Activated CD8-positive, alpha-beta memory T cell treated with anti-CD3 and anti-CD28 coated beads for 24 hours (primary cell): ENCODE measurements at places on chromosomes 16 and 17.

GRCh38 chr17:2222901-2223616 is 80.5 kb downstream of the SMG6 start:
- peak; percentile 78 for DNase-seq

- DNase-seq: no peak
Measured at GRCh38 chr16:14667347-14668266, 26.5 kb downstream of the PLA2G10 start.

GRCh38 chr16:81424771-81425170 is 19.8 kb upstream of the CMIP start:
- DNase-seq: no peak

- DNase-seq: peak; percentile 54
Measured at GRCh38 chr17:67482764-67483163, 105.7 kb downstream of the PITPNC1 start.

DNA sequence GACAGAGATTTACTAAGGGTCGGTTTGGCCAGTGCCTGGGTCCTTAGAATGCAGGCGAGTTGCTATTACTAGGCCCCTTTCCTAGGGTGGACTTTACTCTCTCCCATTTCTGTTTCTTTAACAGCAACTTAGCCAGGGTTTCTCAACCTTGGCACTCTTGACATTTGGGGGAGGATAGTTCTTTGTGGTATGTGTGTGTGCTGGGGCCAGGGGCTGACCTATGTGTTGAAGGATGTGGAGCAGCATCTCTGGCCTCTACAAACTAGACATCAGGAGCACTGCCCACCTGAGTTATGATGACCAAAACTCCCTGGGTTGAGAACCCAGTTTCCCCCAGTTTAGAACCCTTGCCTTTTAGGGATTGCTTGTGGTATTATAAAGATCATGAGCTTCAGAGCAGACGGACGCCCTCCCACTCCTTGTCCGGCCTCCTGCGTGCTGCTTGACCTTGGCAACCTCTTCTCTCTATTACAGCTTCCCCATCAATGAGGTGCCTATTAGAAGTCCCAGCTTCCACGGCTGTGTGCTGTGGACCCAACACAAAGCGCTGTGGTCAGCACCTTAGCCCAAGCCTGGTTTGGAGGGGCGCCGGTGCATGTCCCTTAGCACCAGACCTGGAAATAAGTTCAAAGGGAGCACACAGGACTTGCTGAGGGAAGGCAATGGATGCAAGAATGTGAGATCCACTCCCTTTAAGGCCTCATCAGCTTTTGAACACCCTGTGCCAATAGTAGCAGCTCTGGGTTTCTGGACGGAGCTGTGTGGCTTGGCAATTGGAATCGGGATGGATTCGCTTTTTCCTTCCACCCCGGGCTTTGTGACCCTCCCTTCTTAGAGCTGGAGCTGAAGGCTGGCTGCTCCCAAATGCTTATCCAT is 239.2 kb upstream of the MAF start:
- no peak for DNase-seq

DNA sequence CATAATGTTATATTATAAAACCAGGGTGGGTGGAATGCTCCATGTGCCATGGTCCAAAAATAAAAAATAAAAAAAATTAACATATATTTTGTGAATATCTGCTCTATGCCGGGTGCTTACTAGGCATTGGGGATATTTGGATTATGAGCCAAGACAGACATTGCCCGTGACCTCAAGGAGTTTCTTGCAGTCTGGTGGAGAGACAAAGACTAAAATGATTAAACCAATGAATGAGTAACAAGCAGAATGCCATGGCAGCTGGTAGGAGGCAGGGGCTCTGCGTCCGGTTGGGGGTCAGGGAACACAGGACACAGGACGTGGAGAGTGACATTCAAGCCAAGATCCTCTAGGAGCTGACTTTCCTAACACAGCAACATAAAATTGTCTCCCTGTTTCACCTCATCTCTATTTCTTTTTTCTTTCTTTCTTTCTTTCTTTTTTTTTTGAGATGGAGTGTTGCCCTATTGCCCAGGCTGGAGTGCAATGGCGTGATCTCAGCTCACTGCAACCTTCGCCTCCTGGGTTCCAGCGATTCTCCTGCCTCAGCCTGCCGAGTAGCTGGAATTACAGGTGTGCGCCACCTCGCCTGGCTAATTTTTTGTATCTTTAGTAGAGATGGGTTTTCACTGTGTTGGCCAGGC is 35.4 kb downstream of the RGS9 start:
- no peak for DNase-seq

GRCh38 chr17:75634754-75635609 is 1.7 kb downstream of the SMIM5 start:
- no peak for DNase-seq

- DNase-seq: no peak
Measured at GRCh38 chr17:28047806-28048205, 5.3 kb downstream of the NLK start.

DNA sequence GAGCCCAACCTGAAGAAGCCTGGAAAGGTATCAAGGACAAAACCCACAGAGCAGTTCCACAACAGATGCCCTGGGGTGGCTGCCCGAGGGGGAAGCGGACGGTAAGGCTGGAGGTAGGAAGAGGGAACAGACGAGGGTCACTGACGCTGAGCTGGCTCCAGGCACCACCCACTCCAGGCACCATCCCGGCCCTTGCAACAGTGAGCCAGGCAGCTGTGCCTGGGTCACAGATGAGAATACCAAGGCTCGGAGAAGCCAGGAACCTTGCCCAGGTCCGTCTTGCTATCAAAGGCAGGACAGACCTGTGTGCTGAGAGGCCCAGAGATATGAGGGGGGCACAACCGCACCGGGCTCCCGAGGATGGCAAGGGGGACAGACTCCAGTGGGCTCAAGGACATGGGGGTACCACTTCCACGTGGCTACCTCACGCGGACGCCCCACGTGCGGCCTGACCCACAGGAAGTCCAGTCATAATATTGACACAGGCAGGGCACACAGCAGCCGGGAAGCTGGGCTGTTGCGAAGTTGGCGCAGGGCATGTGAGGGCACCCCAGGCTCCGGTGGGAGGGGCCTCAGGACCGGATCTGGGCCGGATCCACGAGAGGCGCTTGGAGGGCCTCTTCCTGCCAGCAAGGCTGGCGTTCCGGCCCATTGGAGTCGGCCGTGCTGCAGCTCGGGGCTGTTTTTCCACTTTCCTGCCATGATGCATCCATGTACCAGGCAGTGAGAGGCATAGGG is 29.9 kb downstream of the PEMT start:
- no peak for DNase-seq

GRCh38 chr16:58025351-58026138 is at the start of gene MMP15:
MMP15 (plus strand) TSS chr16:58025754; CDS start chr16:58026351, 597 bp downstream.
- DNase-seq: peak; percentile 88

- no peak for DNase-seq
Measured at GRCh38 chr16:50281391-50282009, 15.1 kb downstream of the ADCY7 start.

DNA sequence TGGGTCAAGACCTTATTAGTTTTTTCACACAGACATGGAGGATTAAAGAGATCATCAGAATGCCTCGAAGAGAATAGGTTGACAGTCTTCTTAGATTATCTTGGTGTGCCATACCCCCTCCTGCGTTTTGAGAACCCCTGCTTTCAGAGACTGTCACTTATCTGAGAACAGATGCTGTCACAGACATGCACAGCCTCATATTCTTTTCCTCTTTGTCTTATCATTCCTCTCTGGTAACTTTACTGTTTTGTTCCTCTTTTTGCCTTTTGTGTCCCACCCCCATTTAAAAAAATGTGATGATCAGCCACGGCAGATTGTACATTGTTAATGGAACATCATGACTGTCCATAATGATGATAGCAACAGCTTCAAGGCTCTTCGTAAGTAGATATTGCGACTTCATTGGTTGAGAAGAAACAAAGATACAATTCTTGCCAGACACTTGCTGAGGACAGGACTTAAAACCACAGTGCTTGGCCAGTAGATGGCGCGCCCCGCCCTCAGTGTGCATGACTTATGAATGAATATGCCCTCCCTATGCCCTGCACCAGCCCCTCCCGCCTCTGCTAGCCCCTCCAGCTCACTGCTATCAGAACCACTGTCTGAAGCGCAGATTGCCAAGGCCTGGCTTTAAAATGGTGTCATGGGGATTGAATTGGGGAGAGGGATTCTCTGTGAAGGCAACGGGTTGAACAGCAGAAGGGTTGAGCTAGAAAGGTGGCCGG is 2.6 kb upstream of the PITPNC1 start:
- DNase-seq: peak; percentile 93

DNA sequence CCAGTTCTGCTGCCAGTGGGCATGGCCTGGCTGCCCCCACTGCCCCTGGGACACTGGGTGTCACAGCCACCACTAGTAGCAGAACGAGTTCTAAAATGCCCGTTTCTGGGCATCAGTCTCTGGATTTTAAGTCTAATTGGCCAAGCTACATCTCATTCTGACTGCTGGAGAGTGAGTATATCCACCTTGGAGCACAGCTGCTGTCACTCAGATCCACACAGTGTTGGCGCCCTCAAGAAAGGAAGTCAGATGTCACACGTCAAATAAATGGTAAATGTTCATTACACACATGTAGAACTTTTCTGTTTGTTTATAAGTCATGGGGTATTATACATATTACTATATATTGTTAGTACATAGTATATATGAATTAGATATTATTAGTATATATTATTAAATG is 19.4 kb downstream of the GNGT2 start:
- no peak for DNase-seq

DNA sequence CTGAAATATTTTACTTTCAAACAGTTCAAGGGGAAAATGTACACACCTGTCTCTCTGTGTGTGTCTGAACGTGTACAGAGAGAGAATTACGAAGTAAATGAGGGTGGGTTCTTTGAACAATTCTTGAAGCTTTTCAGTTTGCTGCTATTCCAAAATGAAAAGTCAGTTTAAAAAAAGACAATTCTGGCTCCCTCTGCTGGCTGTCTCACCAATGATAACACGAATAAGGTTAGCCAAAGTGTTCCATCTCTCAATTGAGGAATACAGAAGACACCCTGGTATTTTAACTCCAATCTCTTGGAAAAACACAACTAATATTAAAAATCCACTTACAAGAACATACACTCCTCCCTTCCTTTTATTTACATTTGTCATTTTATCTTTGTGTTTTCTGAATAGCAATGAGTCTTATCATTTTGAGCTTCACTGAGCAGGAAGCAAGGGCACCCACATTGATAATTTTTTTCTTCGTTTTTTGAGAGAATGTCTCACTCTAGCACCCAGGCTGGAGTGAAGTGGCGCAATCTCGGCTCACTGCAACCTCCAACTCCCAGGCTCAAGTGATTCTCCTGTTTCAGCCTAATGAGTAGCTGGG is 20.5 kb downstream of the EFTUD2 start:
- DNase-seq: no peak

DNA sequence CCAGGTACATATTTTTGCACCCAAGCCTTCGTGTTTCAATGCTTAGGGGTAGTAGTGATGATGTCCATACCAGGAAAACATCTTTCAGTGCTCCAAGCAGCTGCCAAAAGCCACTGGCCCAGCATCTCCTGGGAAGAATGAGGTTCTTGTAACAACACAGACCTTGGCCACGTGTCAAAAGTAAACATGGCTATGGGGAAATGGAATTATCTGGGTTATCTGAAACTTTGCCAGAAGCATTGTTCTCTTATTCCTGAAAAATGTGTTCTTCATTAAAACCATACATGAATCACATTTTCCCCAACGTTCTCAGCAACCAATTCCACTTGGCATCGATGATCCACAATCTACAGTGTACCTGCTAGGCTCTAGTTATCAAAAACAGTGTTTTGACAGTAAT is 524.2 kb upstream of the EEF2KMT start:
- DNase-seq: no peak

DNA sequence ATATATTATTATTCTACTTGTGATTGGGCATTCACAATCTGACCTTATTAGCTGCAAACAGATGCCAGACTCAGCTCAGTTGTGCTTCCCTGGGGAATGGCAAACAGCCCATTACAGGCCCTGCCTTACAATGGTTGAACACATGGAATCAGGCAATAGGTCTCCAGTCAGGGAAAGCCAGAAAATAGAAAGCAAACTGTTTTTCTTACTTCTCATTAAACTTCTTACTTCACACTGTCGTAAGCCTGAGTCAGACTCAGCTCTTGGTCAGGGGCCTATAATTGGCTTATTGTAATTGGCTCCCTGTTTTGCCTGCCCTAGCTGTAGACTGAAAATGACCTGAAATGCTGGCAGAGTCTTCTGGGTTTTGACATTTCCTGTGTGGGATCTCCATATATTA is 77.0 kb upstream of the CA10 start:
- DNase-seq: no peak

DNA sequence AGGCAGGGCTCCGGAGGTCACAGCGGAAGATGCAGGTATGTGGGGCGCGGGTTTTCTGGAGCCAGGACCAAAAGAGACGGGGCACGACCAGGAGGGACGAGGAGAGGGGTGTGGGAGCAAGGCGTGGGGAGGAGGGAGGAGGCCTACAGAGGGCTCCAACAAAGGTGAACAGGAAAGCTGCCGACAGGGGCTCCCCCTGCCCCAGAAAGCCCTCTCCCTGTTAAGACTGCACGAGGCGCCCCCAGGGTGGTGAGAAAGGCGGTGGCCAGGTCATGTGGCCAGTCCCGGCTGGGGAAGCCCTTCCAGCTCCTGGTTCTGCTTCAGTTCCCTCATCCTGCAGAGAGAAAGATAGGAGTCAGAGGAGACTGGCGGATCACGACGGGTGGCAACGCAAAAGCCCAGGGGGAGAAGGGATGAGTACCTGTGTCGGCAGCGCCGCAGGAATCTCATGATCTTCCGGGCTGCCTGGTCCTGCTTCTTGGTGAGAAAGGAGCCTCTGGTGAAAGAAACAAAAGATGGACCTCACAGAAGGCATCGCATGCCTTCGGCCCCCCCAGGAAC is 949 bp upstream of the SPAG7 start:
- DNase-seq: peak; percentile 83

GRCh38 chr16:25089351-25089750 is 22.2 kb upstream of the LCMT1 start:
- DNase-seq: no peak

DNA sequence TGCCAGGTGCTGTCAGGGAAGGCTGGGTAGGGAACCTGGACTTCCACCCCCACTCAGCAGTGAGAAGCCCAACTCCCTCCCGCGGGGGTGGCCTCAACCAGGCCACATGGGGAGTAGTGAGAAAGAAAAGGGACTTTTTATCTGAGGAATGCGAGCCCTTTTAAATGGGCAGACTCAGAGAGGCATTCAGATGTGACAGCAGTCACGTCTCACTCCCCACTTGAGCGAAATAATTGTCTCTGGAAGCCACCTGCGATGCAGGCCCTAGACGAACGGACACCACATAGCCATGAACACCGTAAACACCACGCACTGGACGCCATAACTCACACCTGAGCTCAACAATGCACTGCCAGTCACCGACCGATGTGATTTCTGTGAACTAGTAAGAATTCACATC is 11.9 kb upstream of the CD300E start:
- DNase-seq: no peak

DNA sequence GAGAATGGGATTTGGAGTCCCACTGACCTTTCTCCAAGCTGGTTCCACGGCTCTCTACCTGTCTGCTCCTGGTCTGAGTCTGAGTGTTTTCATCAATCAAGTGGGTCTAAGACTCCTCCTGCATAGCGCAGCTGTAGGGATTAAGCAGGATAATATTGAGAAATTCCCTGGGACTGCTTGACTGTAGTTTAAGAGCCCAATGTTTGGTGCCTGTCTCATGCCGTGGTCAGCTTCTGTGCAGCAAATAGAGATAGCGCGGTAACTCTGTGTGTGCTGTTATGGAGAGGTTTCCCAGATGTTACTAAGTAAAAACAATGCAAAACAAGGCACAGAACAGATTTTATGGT is 21.4 kb downstream of the RPTOR start:
- no peak for DNase-seq

- no peak for DNase-seq
Measured at GRCh38 chr17:44887016-44887415, 12.2 kb downstream of the EFTUD2 start.
